ENCODE measurements at places on chromosomes 7 and 10. TPM values are rescaled to one million over a fixed set of nuclear protein-coding genes. Genes with fewer than 3 reads are reported as not detected.

Gene ENTPD1
- total RNA-seq, result 0.32 TPM

Gene SEMA4G
- 0.26 TPM for total RNA-seq

Gene C7orf57
- total RNA-seq, result under 0.01 TPM

Gene CCDC7
- total RNA-seq, result 24.8 TPM

Gene AIMP2
- total RNA-seq, result 45.8 TPM

Gene GUSB
- total RNA-seq, result 19.5 TPM

Gene NPY4R2
- not detected for total RNA-seq

Gene GJD4
- total RNA-seq, result 0.22 TPM
